ENCODE measurements at places on chromosomes 7 and 10.

DNA sequence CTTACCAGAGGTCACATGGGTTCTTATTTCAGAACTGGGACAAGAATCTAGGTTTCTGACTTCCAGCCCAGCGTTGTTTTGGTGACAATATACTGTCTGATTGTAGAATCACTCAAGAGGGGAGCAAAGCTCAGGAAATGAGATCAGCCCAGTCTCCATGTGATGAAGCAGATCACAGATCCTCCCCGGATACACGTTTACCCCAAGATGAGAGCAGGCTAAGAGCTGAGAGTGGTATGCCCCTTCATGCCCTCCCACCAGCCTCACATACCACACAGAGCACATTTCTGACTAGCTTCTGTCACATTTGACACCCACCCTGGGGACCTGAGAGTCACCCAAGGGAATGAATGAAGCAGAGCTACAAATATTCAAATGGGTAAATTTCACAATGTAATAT is 27.1 kb upstream of the PRKCQ start:
- DNase-seq, result no peak

DNA sequence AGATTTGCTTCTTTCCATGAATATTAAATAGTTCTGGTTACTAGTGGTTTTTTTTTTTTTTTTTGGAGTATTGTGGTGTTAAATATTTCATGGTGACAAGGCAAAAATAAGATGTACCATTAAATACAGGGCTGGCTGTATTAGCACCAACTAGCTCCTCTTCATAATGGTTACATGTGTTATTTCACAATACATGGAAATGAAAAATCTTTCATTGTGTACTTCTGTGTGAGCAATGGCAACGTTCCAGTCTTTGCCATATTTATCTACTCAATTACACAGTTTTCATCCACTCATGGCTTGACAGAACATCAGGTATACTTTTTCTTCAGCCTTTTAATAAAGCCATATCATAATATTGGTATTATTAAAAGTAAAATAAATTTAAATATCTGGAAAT is 394.7 kb upstream of the GRM3 start:
- DNase-seq, result no peak

DNA sequence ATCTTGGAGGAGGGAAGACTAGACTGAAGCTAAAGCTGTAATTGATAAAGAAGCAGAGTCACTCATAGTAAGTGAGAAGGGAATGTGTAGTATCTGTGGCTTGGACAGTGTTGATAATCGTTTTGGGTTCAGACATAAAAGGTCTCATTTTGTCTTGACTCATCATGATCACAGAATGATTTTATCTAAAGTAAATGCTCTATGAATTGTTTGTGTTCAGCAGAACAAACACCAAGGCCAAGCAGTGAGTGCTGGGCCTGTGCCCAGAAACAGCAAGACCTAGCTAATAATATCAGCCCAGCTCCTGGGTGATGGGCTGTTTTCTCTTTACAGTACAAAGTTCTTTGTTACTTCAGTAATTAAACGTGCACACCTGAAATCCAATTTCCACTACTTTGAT is 26.7 kb upstream of the CD36 start:
- DNase-seq, result no peak

DNA sequence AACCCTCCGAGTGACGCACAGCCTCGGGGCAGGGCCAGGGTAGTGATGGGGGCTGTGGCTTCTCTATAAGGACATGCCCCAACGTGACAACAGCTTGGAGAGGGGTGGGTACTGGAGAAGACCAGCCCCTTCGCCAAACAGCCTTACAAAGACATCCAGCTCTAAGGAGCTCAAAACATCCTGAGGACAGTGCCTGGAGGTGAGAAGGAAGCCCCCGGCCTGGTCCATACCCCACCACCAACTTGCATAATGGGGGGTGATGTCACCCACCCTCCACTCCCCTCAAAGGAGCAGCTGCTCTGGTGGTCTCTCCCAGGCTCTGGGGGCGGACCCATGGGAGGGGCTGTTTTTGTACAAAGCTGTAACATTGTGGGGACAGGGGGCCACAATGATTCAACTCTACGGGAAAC is 15.1 kb downstream of the PRSS2 start:
- DNase-seq, result no peak

- no peak for DNase-seq
These were observed 14.5 kb downstream of the ANKRD7 start for GRCh38 chr7:118239014-118239413.

GRCh38 chr7:91265693-91266066 is 1.4 kb downstream of the FZD1 start:
- DNase-seq, result no peak

DNA sequence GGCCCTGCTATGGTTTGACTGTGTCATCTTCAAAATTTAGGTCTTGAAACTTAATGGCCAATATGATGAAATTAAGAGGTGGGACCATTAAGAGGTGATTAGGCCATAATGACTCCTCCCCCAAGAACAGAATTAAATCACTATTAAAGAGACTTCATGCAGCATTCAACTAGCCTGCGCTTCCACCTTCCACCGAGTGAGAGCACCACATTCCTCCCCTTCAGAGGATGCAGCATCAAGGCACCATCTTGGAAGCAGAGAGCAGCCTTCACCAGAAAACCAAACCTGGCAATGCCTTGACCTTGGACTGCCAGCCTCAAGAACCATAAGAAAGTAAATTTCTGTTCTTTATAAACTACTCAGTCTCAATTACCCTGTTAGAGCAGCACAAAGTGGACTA is 371.1 kb upstream of the NFE2L3 start:
- no peak for DNase-seq

DNA sequence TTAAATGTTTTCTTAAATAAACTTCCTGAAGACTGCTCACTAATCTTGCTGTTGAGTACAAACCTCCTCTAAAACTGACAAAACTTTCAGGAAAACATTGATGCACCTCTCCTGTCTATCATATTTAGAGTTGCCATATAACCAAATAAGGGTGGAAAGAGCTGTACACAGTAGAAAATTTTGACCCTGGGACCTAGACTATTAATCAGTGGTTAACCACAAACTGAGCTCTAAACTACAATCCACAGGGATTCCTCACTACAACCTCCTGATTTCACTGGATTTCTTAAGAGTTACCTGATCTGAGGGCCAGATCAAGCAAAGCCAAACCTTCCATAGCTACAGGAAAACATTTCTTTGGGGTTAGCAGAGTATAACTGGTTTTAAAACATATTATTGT is 39.9 kb upstream of the WNT16 start:
- DNase-seq, result no peak

Data from GOT3 (cell line).